ENCODE measurements at places on chromosomes 5 and 9. TPM values are rescaled to one million over a fixed set of nuclear protein-coding genes. Genes with fewer than 3 reads are reported as not detected.
A peak's percentile ranks its signal among the peaks of the same experiment; 100 is the strongest.

The ELOVL7 gene
- 0.42 TPM for total RNA-seq

- peak; percentile 72 for DNase-seq
Measured at GRCh38 chr9:130328349-130328801, 62.8 kb downstream of the HMCN2 start.

DNA sequence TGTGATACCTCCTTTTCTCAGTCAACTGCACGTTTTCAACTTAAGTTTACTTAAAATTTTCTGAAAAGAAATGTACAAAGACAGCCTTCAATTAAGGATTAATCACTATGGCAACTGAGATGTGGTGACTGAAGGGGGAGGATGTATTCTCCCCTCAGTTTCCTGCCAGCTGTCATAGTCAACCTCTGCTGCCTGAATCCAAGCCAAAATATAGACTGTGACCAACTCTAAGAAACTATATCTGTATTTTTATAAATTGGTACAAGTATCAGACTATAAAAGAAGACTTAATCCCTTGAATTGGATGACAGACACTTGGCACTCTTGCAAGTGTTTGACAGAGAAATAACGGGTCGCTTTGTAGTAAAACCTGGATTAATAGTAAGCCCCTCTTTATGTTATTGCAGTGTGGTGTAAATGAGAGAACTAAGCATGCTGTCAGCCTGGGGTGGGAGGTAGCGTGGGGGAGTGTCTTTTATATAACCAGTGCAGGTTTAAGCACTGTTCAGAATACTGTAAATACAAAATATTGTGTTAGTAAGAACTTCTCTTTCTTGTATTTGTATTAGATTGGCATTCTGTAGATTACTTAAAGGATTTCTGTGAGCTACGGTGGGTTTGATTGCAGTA is 106.4 kb downstream of the ERCC6L2 start:
- DNase-seq, result no peak

GRCh38 chr9:94984891-94985476 is 258.5 kb downstream of the AOPEP start:
- DNase-seq, result no peak
